ENCODE measurements at places on chromosomes 6 and 20.

GRCh38 chr6:6975459-6976111 lies 132.2 kb upstream of the RREB1 start:
- DNase-seq = no peak

- no peak for DNase-seq
Measured at GRCh38 chr6:88933521-88933920, 29.9 kb downstream of the RNGTT start.

DNA sequence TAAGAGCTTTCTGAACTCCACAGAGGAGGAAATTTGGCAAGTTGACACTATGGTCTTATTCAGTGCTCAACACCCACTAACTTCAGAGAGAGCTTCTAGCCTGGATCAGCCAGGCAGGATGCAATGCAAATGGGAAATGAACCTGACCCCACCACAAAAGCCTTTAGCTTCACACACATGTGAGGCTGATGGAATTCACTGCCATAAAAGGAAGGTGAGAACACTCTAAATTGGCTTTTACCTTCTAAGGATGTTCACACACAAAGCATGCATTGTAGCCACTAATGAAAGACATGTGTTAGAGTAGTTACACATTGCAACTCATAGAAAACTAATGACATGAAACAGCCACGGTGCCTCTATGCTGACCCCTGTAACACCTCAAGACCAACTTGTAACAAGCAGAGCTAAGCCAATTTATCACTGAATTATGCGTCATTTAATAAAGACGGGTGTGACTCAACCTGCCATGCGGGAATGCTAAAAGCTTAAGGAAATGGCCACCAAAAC lies 262.1 kb downstream of the HACE1 start:
- no peak for DNase-seq

GRCh38 chr20:44886828-44887227 lies 1.3 kb downstream of the YWHAB start:
- DNase-seq = no peak

DNA sequence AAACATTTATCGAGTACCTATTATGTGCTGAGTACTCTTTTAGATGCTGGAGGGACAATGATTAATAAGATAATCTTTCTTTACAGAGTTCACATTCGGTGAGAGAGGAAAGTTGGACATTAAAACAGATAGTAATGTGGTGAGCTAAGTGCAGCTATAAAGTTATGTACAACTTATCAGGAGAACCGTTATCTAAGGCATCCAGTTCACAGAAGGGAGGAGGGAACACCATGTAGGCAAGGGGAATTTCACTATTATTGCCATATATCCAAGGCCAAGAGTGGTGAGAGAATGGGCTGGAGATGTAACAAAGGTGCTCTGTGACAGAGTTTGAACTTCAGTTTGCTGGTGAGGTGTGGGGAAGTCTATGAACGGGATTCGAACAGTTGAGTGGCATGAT lies 105.8 kb downstream of the CARMIL1 start:
- DNase-seq = no peak

GRCh38 chr20:46128310-46129151 lies 10.4 kb downstream of the CD40 start:
- no peak for DNase-seq

DNA sequence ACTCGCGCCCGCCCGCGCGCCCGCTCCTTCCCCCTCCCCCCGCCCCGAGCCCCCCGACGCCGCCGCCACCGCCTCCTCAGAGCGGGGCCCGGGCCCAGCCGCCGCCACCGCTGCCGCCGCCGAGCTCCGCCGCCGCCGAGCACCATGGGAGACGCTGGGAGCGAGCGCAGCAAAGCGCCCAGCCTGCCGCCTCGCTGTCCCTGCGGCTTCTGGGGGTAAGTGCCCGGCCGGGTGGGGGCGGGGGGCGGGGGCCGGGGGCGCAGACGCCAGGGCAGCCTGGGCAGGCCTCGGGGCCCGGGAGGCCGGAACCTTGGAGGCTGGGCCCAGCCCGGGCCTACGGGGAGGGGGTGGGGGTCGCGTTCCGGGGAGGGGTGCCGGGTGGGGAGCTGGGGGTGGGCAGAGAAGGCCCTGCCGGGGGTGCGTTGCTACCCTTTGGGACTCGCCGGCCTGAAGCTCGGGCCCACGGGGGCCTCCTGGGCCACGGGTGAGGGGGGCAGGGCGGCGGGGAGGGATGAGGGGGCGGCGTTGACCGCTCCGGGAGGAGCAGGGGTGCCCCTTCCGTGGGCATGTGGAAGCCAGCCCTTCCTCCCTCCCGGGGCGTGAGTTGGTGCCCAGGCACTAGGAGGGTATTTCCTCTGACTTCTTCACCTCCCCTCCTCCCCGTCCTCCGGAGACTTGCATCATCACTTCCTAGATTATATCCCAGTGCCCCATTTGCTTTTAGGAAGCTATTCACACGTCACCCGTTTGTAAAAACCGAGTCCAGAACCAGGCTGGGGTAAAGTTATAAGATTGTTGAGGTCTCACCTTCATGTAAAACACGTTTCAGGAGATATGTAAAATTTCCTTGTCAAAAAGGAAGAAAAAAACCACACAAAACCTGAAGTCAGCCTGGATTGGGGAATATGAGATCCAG lies 533 bp downstream of the ZFAND3 start:
- DNase-seq = peak; percentile 24

GRCh38 chr6:35984701-35985100 lies 39.7 kb downstream of the SLC26A8 start:
- DNase-seq = no peak

GRCh38 chr6:68400396-68400795 lies 234.7 kb upstream of the ADGRB3 start:
- DNase-seq = no peak

DNA sequence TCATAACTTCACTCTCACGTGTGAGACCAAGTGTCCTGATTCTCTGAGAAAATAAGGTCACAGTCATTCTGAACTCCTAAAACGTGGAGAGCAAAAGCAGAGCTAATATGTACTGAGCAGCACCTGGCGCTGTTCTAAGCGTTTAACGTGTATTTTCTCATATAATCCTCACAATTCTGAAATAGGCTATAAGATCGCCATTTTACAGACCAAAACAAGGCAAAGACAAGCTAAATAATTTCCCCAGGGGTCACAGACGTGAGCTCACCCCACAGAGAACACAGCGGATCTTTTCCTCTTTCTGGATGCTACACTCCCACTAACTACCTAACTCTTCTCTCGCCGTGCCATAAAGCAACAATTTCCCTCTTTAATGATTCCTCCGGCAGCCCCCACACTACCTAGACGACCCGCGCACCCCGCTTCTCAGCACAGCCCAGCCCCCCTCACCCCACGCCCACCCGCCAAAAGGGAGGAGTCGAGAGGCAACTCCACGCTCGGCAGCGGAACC lies 636 bp downstream of the SUPT3H start:
- no peak for DNase-seq

DNA sequence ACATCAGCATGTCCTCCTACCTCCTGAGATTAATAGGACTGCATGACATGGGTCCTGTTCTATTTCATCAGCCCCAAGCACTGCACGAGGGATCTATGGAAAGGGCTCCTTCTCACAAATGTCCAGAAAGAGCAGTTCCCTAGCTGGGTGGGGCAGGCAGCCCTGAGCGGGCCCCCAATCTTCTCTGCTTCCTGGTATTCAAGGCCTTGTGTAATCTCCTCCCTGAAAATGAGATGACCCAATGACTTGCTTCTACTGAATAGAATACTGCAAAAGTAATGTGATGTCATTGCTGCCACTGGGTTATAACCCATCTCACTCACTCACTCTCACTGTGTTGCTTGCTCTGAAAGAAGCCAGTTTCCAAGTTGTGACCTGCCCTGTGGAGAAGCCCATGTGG lies 126.4 kb downstream of the OPRM1 start:
- no peak for DNase-seq

DNA sequence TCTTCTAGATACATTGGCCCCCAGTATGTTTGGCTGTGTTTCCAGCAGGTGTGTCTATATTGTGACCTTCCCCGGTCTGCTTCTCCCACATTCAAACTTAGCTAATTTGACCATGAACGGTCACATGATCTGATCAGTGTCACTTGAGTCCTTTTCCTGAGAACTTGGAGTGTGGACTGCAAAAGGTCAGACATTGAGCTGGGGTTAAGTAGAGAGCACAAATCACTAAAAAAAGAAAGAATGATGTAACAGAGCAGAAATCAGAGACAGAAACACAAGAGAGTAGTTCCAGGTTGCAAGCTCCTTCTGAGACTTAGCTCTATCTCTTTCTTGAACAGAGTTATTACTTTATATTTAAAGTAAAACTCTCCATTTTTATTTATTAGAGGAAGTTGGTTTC lies 733.9 kb downstream of the CBLN4 start:
- DNase-seq = no peak

DNA sequence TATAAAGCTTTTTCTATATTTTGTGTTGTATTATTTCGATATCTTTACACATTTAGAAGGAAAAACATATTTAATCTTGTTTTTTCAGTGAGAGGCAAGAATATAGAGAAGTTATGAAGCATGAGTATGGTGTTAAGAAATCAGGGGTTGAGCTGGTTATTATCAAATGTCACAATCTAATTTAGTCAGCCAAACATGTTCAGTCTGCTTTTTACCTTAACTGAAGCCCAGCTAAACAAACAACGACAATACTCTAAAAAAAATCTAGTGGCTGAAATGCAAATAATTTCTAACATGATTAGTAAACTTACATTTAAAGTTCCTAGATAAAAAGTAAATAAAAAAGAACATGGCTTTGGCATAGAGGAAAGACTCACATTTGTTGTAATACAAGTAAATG lies 433.8 kb upstream of the NRSN1 start:
- no peak for DNase-seq

DNA sequence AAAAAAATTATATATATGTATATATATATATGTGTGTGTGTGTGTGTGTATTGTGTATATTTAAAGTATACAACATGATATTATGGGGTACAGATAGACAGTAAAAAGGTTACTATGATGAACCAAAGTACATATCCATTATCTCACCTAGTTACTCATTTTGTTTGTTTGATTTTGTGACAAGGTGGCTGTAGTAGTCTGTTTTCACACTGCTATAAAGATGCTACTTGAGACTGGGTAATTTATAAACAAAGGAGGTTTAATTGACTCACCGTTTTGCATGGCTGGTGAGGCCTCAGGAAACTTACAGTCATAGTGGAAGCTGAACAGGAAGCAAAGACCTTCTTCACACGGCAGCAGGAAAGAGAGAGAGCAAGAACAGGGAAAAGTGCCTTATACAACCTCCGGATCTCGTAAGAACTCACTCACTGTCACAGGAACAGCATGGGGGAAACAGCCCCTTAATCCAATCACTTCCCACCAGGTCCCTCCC lies 30.2 kb upstream of the DACT2 start:
- DNase-seq = no peak

- no peak for DNase-seq
Measured at GRCh38 chr6:56734335-56734734, 91.6 kb upstream of the DST start.

DNA sequence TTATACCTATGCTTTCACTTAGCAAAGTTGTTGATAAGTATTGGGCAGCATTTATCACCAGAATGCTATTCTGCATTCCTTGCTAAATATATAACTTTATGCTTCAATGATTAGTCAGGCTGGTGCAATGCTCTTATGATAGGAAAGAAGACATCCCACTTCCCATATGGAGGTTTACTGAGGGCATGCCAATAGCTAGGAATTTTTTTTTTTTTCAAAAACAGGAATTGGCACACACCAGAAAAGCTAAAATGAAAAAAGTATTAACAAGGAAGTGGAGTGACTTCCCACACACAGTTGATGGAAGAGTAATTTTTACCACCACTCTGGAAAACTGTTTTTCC lies 90.8 kb downstream of the FRK start:
- DNase-seq = no peak

- no peak for DNase-seq
Measured at GRCh38 chr6:71153755-71154325, 134.8 kb upstream of the OGFRL1 start.
